Kidney glomerular epithelial cell (primary cell): ENCODE measurements at places on chromosomes 2 and 18.

GRCh38 chr18:50696436-50696835, 123.4 kb downstream of the MRO start:
- DNase-seq: no peak

DNA sequence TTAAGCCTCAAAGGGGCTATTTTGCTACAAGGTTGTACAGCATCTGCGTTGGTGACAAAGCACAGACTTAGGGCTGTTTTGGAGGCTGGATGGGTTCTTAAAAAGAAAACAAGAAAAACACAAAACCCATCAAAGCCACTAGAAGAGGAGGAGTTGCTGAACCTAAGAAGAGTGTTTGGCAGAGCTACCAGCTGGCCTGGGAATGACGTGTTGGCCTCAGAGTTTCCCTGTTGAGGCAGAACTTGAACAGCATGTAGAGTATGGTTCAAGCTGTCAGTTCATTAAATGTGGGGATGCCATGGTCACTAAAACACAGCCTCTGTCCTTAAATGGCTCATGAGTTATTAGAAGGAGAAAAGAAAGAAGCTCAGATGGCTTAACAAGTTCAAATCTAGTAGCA, 162.5 kb downstream of the TTC32 start:
- no peak for DNase-seq

DNA sequence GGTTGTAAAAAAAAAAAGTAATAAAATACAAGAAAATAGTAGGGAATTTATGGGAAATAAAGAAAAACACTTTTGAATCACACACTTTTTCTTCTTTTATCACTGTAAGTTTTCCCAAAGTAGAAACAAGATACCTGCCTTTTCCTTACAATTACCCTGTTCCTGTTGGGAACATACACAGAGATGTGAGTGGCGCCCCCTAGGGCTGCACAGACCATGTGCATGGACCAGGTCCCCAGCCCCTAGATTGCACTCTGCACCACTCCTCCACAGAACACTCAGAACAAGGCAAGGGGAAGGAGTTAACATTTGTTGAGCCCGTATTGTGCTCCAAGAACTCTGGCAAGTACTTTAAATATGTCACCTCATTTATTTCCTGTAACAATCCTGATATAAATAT, 118.7 kb upstream of the NRP2 start:
- DNase-seq: no peak

- no peak for DNase-seq
Observed at GRCh38 chr2:116141891-116142474, 1672.5 kb upstream of the DDX18 start.

DNA sequence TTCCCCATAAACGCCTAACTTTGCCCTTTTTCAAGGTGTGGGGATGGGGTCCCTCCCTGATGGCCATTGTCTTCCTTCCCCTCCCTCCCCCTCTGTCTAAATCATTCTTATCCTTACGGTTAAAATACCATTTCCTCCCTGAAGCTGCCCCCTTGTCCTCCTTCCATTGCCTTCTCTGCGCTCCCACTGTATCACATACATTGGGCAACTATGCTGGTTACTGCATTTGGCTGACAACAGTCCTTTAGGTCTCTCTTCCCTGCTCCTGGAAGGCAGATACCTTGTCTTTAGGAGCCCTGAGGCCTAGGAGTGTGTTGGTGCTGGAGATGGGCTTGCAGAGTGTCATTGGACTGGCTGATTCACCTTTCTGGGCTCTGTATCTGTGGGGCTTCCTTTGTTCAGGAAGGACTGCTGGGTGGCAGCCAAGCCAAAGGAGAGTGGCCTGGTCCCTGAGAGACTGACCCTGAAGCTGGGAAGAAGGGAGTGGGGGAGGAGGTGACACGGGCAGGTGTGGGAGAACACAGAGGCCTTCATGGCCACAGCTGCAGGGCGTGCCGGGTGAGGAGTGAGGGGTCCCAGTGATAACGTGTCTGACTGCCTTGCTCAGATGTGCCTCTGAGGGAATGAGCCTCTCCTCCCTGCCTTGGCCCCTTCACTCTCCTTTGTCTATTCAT, 2.2 kb downstream of the WNT6 start:
- no peak for DNase-seq

DNA sequence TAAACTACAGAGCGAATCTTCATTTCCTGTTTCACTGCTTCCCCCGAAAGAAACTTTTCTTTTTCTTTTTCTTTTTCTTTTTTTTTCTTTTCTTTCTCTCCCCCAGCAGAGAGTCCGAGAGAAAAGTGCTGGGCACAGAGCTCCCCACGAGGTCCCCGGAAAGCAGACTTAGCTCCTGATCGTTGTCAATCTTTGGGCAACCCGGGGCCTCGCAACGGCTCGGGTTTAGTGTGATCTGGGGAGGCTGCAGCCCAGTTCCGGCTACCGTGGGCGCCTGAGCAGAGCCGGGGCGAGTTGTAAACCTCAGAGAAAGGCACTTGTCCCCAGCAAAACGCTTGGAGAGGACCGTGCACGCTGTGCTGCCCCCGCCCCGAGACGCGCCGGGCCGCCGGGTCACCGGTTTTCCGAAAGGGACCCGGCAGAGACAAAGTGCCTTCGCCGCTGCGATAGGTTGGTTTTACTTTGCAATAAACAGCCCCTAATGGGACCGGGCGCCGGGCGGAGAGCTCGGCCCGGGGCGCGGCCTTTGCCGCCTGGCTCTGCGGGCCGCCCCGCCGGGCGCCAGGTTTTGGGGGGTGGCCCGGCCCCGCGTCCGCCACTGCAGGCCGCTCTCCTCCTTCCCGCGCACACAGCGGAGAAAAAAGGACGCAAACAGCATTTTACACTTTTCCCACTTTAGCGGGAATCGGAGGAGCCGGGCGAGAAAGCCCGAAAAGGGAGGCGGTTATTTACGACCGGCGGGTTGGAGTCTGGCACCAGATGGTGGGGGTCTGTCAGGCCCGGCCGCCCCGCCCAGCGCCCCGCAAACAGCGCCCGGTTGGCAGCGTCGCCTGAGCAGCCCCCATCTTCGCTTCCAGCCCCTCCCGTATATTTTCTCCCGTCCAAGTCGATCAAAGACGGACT, 136.0 kb downstream of the INSIG2 start:
- DNase-seq: no peak

DNA sequence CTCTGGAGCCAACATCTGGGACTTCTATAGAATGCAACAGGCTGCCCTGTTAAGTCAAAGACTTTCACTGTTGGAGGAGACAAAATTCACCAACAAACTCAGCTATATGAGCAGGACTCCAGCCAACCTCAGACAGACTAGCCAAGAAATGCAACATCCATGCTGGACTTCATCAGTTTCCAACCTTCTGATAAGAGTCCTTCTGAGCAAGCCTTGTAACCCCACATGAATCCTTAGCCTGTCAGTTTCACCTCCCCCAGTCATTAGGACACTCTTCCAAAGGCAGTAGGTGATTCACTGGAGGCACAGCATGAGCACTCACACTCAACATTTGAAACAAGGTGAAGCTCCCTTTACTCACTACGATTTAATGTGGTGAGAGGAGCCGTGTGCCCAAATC, 5.8 kb downstream of the TBC1D8 start:
- DNase-seq: no peak

GRCh38 chr2:73156539-73157124, 43.9 kb upstream of the RAB11FIP5 start:
- DNase-seq: peak; percentile 49

DNA sequence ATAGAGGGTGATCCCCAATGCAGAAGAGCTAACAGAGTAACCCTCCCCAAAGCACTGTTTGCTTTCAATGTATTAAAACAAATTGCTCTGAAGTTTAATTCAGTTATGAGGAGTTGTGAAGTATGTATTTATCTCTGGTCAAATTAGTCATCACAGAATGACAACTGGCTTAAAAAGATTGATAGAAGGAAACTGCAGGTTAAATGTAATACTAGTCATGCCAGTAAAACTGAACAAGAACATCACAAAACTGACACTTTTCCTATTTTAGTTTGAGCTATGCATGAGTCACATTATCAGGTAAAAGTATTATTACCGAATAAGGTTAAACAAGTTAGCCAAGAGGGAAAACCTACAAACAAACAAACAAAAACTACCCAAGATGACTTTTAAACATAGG, 99.0 kb upstream of the ACVR1C start:
- DNase-seq: no peak

DNA sequence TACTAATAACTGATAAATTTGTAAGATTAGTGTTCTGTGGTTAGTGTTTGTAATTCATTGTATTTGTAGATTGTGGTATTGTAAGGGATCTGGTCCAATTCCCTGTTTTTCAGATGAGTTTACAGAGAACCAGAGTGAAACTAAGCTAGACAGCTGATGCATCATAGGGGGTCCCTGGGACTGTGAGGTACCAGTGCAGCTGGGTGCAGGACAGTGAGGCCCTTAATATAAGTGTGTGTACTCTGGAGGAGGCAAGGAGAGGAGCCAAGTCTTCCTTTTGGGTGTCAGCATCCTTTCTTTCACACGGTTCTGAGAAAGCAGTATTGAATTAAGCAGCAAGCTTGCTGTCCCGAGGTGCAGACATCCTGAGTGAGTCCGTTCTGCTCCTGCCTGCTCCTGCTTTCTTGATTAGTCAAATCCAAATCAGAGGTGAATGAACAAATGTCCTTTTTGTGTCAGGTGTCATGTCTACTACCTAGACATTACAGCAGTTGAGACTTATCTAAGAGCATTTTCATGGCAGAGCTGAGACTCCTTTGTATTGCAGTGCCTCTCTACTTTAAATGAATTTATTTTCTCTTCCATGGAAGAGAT, 194.9 kb downstream of the MCFD2 start:
- DNase-seq: no peak

GRCh38 chr2:225040856-225041206, 1.4 kb downstream of the DOCK10 start:
- DNase-seq: no peak

GRCh38 chr2:141199711-141200110, 931.1 kb downstream of the LRP1B start:
- no peak for DNase-seq

DNA sequence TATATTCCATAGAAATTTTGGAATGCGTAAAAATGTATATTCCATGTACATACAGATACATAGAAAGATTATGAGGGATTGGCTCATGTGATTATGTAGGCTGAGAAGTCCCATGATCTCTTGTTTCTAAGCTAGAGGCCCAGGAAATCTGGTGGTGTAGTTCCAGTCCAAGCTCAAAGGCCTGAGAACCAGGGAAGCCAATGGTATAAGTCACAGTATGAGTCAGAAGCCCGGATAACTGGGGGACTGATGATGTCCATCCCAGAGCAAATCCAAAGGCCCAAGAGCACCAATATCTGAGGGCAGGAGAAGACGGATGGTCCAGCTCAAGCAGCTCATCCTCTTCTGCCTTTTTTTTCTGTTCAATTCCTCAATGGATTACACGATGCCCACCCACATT, 385.0 kb upstream of the KLHL29 start:
- peak; percentile 22 for DNase-seq

- no peak for DNase-seq
Observed at GRCh38 chr2:29952973-29953372, 31.6 kb upstream of the ALK start.

GRCh38 chr2:231241755-231242507, 43.5 kb downstream of the ARMC9 start:
- no peak for DNase-seq

- no peak for DNase-seq
Observed at GRCh38 chr2:28801726-28802125, 8.9 kb upstream of the SPDYA start.

DNA sequence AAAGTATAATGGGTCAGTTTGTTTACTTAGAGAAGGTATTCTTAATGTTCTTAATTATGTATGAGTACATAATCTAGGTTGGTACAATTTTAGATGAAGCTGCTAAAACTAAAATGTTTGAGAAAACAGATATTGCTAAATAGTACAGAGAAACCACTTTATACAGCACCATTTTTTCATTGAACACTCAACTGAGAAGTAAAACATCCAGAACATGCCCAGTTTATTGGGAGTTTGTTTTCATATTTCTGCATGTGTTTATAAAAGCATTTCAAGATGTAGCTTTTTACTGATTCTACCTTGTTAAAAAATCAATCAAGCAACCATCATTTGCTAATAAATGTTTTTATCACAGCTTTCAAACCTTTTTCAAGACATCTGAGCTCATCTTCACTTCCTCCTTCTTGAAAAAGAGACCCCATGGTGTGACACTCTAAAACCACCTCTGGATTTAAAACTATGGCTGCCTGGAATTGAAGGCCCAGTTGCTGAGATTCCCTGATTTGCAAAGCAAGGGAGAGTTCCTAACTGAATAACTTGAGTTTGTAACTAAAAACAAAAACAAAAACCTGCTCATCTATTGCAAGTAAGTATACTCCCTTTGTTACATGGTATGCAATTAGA, 585.9 kb downstream of the ZEB2 start:
- no peak for DNase-seq

GRCh38 chr2:205689820-205690219, 7.5 kb downstream of the NRP2 start:
- DNase-seq: no peak

DNA sequence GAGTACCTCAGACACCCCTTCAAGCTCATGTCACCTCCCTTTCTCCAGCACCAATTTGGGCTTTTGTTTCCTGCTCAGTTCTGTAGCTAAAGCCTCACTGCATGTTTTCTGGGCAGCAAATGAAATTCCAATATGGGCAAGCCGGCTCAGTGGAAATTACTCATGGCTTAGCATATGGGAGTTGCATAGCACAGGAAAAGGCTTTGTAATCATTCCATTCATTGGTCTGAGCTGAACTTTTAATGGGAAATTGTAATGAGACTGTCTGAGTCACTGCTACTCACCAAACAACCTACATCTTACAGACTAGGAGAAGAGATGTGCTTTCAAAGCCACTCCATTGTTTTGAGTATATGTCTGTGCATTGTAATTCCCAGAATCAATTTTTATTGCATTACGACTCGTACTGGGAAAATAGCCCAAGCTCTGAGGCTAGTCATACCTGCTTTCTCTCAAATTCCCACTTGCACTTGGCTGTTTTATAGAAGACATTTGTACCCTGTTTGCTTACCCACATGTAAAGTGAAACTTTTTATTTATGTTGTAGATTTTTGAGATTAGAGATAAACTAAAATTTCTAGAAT, 139.5 kb upstream of the LRATD1 start:
- peak; percentile 3 for DNase-seq

- DNase-seq: no peak
Observed at GRCh38 chr18:49072524-49072934, 121.8 kb upstream of the SMAD7 start.

- DNase-seq: peak; percentile 64
Observed at GRCh38 chr18:47149457-47150028, 757 bp downstream of the HDHD2 start.

DNA sequence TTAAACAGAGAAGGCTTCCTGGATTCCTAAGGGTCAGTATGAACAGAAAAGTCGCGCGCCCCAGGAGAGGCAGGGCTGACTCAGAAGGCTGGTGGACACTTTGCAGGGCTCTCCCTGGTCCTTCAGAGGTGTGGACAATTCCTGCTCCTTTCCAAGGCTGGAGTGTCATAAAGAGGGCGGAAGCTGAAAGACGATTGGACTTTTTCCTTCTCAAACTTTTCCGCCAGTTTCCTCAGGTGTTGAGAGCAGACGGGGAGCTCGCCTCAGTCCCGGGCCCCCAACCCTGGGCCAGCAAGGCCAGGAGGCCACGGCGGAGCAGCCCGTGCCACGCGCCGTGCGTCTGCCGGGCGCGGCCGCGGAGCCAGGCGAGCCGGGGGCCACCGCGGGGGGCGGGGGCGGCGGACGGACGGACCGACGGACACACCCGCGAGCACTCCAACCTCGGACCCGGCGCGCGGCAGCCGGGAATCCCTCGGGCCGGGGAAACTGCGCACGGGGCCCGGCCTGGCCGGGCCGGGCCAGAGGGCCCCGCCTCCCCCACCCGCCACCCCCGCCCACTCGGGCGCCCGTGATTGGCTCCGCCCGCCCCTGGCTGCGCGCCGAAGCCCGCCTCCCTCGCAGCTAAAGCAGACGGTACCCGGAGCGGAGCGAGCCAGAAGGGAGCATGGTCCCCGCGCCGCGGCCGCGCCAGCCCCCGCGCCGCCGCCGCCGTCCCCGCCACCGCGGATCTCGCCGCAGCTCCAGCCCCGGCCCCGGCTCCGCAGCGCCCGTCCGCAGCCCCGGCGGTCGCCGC, at the start of gene KLHL29:
Gene KLHL29, plus strand, starts transcription at position 629 of the 793 bp plus-strand sequence. CDS start 177,018 bp downstream, outside the sequence.
- peak; percentile 46 for DNase-seq
